Activated T-helper 2 cell treated with anti-CD3 and anti-CD28 coated beads, Interferon-gamma antibody, Interleukin-2, Interleukin-4, amounts not matched to agents 10 μg/mL and 5 μg/mL and 100 μg/mL, durations not matched to agents 14 hours and 24 hours and 36 hours (primary cell): ENCODE measurements at places on chromosomes 1 and 21. TPM values are rescaled to one million over a fixed set of nuclear protein-coding genes. Genes with fewer than 3 reads are reported as not detected.

DNA sequence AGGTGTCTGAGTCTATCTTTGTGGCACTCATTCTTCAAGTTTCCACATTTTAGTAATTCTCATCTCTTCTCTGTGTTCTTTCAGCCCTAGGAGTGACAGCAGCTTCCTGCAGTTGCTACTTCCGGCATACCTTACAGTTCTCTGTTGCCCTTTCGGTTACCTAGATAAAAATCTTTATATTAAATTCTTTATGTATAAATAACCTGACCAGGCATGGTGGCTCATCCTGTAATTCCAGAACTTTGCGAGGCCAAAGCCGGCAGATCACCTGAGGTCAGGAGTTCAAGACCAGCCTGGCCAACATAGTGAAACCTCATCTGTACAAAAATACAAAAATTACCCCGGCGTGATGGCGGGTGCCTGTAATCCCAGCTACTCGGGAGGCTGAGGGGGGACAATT, 62.9 kb downstream of the CDKN2C start:
- no peak for DNase-seq

GRCh38 chr1:101302831-101303511, 66.2 kb downstream of the S1PR1 start:
- DNase-seq = no peak

CFAP141 gene
- total RNA-seq = not detected in 2 replicates

DNA sequence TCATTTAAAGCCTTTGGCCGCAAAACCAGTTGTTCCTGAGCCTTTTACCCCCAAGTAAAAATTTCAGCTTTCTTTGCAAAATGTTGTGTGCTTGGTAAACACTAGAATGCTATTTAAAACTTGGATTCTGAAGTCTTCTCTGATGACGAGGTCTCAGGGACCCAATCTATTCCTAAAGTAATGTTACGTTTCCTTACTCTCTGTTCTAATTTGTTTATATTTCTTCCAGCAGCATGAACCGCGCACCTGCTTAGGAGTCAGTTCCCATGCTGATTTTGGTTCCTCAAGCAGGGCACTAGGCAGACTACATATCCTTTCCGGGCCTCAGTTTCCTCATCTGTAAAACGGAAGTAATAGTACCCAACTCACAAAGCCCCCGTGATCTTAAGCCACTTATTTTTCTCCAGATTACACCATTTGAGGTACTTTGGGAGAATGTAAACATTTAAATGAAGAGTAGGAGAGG, 969 bp upstream of the ALDH4A1 start:
- no peak for DNase-seq

DNA sequence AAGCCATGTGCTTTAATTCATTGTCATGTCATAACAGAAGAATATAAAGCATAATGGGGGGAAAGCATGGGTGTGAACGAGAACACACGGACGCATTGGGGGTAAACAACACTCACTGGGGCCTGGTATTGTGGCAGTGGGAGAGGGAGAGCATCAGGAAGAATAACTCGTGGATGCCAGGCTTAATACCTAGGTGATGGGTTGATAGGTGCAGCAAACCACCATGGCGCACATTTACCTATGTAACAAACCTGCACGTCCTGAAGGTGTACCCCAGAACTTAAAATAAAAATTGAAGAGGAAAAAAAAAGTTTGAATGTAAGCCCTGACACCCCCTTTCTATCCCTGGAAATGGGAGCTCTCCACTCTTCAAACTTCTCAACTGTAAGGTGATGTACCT, 34.9 kb upstream of the CACHD1 start:
- no peak for DNase-seq

DNA sequence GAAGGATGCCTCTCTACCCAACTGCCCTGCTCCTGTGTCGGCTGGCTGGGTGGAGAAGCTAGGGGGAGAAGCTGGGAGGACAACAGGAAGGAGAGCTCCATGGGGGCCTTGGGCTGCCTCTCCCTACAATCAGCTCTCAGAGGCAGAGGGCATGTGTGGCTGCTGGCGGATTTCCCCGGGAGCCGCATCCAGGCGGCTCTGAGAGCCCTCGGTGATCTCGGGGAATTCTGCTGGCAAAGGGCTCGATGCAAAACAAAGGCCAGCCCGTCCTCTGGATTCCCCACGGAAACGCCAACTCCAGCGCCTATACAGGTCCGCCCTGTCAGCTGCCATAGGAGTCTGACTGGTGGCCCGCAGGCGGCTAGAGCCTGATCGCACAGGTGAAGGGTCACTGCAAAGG, 26.4 kb upstream of the EVA1B start:
- no peak for DNase-seq

- DNase-seq = no peak
Observed at GRCh38 chr1:70738624-70739023, 309.0 kb downstream of the PTGER3 start.

DNA sequence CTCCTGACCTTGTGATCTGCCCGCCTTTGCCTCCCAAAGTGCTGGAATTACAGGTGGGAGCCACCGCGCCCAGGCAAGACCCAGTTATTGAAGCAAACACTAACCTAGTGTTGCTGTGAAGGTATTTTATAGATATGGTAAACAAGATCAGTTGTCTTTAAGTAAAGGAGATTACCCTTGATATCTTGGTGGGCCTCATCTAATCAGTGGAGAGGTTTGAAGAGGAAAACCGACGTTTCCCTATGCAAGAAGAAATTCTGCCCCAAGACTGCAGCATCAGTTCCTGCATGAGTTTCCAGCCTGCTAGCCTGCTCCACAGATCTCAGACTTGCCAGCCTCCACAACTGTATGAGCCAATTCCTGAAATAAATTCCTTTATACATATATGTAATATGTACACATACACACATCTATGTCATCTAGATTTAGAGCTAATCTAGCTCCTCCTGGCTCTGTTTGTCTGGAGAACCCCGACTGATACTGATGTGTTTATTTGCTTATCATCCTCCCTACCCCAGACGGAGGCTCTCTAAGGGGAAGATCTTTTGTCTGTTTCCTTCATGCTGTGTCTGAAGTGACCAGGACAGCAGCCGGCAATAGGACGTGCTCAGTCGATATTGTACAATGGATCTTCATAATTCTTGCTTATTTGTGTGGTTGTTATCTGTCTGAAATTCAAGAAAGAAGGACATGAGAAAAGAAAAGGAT, 90.9 kb downstream of the IER5 start:
- no peak for DNase-seq

GRCh38 chr1:6447818-6448748, 17.9 kb downstream of the TNFRSF25 start:
- no peak for DNase-seq

SPRR1B gene
- total RNA-seq = not detected in 2 replicates

GRCh38 chr1:18938008-18938706, 18.3 kb downstream of the IFFO2 start:
- no peak for DNase-seq

GRCh38 chr1:65103807-65104206, 44.2 kb upstream of the AK4 start:
- DNase-seq = no peak

GRCh38 chr1:186790101-186790500, 38.6 kb upstream of the PLA2G4A start:
- no peak for DNase-seq

RPS6KA1 gene
- total RNA-seq = 190 and 199 TPM in 2 replicates

- no peak for DNase-seq
Observed at GRCh38 chr1:33347650-33347992, 26.7 kb upstream of the A3GALT2 start.

FAM163A gene
- not detected in 2 replicates for total RNA-seq

PDC gene
- total RNA-seq = not detected in 2 replicates

DNA sequence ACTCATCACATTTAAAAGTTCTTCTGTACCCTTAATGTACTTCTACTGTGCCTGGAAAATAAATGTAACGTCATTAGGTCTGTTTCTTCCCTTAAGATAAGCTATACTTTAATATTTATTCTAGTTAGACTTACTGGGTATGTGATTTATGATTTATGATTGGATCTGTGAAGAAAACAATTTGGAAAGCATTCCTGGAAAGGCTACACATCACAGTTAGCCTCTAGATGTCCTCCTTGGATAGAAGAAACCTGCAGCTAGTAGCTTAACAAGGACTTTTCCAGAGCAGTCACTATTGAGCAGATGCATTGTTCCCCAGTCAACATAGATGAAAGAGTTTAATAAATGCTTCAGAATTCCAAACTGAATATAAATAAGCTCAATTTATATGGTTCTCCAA, 22.2 kb upstream of the ABL2 start:
- no peak for DNase-seq

GRCh38 chr1:71087060-71087459, 6.2 kb upstream of the ZRANB2 start:
- no peak for DNase-seq

DNA sequence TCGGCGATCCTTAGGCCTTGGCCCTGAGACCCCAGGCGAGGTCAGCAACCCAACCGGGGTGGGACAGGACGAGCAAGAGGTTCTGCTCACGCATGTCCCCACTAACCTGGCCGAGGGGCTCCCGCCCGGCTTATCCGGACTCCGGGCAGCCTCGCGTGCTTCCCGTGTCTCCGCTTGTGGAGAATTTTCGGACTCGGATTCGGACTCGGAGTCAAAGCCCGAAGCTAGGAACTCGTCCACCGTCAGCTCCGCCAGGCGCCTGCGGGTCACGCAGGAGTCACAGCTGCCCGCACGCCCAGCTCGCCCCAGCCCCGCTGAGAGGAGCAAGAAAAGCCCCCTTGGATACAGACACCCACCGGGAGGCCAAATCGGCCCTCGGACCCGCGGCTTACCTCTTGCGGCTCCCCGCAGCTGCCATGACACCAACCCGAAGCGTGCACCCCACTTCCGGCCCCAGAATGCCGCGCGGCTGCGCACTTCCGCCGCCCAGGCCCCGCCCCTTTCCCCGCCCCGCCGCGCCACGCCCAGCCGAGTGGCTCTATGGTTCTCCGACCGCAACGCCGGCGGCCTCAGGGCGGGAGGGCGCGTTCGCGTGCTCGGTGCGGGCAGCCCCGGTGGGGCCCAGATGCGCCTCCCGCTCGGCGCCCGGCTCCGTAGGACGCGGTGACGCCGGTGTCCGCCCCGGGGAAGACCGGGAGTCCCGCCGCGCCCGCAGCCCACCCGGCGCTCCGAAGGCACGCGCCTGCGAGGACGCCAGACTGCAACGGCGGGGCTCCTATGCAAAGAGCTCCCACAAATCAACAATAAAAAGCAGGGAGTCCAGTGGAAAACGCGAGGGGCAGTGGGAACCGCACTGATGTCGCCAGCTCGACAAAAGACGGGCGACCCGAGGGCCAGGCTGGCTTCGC, at the start of gene NOC2L:
NOC2L (minus strand) TSS at position 434 of the 908 bp plus-strand sequence; CDS start at position 418, 16 bp downstream.
- DNase-seq = peak; percentile 91

DNA sequence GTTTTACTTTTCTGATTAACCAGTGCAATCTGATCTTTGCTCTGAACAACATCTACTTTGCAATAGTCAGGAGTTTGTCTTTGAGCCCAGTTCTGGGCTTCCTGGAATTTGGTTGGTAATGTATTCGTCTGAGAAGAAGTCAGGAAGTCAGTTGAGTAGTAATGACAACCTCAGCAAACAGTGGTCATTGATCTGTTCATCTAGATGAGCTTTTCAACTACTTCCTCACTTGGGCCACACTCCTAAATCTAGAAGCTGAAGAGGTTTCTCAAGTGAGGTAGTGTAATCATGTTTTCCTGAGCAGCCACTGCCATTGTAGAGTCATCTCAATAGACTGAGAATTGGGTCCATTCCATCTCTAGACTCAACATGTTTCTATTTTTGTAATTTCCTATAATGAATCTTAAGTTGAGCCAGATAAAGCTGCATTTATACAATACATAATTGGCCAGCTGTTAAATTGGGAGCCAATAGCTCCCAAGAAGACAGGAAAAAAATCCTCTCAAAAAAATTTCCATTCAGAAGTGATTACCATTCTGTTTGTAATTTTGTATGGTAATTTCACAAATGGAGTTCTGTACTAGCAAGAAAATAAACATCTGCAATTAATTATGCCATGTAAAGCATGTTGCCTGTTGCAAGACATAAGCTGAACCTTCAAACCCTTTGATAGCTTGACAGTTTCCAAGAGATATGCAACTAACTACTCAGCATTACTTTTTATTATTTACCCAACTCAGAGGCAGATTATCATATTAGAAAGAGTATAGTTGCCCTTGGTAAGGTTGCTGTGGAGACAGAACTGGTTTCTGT, 49.6 kb downstream of the WDR64 start:
- DNase-seq = no peak

DNA sequence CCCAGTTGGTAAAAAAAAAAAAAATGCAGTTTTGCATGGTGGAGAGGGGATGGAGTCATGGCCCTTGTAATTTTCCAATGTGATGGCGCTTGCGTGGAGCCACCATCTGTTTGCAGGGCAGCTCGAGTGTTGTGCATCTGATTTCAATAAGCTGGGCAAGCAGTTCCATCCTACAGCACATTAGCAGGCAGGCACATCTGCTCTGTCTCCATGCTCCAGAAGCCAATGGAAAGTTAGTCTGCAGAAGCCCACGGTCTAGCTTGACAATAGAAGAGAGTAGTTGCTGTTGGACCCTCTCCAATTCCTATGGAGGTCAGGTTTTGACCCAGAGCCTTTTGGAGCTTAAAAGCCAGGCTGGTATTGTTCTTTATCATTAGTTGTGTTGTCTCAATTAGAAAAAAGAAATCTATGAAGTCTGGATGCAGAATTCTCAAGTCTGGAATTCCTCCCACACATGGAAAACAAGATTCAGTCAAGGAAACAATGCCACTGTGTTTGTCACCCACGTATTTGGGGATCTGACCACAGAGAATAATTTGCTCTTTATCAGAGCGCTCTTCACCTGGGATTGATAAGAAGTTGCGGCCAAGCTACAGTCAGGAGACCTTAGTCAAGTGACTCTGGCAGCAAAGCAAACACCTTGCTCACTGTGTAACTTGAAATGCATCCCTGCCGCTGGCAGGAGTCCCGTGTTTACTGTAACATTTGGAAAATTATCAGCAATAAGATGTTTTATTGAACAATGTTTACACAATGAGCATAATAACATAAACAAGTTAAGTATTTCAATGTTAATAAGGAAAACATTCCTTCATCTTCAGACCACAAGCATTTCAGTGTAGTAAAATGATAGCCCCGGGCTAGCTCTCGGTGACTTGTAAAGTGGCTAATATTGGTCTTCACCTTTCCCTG, 20.7 kb downstream of the NGF start:
- no peak for DNase-seq

SLC22A15 gene
- 0.18 and 0.52 TPM in 2 replicates for total RNA-seq

GRCh38 chr1:196464480-196464941, 143.7 kb downstream of the KCNT2 start:
- no peak for DNase-seq

GRCh38 chr1:19393046-19393445, 80.9 kb downstream of the SLC66A1 start:
- no peak for DNase-seq

DNA sequence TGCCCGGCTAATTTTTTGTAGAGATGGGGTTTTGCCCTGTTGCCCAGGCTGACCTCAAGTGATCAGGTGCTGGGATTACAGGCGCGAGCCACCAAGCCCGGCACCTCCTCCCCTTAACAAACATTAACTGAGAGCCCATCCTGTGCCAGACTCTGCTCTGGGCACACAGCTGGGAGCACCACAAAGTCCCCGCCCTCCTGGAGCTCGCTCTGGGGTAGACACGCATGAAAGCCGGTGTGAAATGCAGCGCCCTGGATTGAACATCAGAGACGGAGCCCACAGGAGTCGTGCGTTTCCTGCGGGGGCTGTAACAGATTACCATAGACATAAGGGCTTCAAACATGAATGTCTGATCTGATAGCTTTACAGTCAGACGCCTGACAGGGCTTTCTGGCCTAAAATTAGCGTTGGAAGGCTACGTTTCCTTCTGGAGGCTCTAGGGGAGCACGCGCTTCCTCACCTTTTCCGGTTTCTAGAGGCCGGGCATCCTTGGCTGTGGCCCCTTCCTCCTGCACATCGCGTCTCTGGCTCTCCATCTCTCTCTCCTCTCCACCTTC, 14.3 kb downstream of the SLC27A3 start:
- DNase-seq = no peak

CNR2 gene
- total RNA-seq = 0.05 and 0.07 TPM in 2 replicates

- DNase-seq = no peak
Observed at GRCh38 chr1:245464290-245464689, 309.5 kb downstream of the KIF26B start.

UMODL1 gene
- not detected in 2 replicates for total RNA-seq
